Airway epithelial cell (primary cell): ENCODE measurements at places on chromosomes 11 and 22. TPM values are rescaled to one million over a fixed set of nuclear protein-coding genes. Genes with fewer than 3 reads are reported as not detected.

The LGR4 gene
- 41.8 and 45.8 TPM in 2 replicates for total RNA-seq

The PIH1D2 gene
- 0.33 and 1.3 TPM in 2 replicates for total RNA-seq

The MFRP gene
- not detected in 2 replicates for total RNA-seq

The NUP160 gene
- 11.7 and 15.4 TPM in 2 replicates for total RNA-seq

The TSSK2 gene
- total RNA-seq = not detected in 2 replicates

The UVRAG gene
- 7.5 and 8.6 TPM in 2 replicates for total RNA-seq

The CECR2 gene
- 0.07 TPM in 1 of 2 replicates, not detected in the other for total RNA-seq

The TRPM5 gene
- not detected in 2 replicates for total RNA-seq

The ROM1 gene
- total RNA-seq = 1.7 and 3.5 TPM in 2 replicates
